ENCODE measurements at places on chromosomes 1 and 21. TPM values are rescaled to one million over a fixed set of nuclear protein-coding genes. Genes with fewer than 3 reads are reported as not detected.
A peak's percentile ranks its signal among the peaks of the same experiment; 100 is the strongest.

DNASE2B gene
- not detected for total RNA-seq

- DNase-seq, result no peak
- no peak overlapping the region for H3K27ac ChIP-seq
- H3K27me3 ChIP-seq, result no peaks in the 10 kb centered on the region
- no peak overlapping the region for H3K4me3 ChIP-seq
- no peaks in the 10 kb centered on the region for H3K36me3 ChIP-seq
These were observed 45.1 kb upstream of the GUCA2A start for GRCh38 chr1:42209526-42210251.

RIPPLY3 gene
- total RNA-seq, result 6.2 TPM

DNA sequence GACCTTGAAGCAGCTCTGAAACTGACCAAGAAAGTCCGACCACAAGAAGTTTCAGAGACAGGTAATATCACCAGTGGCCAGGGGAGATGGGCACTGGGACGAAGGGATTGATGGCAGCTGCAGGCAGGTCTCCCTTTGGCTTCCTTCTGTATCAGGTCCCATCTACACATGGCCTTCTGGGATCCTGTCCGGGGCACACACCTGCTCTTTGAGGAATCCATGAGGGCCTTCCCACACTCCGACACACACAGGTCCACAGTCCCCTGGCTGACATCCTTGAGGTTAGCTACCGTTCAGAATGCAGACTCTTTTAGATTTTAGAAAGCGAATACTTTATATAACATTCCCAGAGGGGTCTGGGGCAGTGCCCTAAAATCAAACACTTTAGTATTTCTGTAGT lies 26.5 kb upstream of the TMEM125 start:
- H3K27ac ChIP-seq, result no peak overlapping the region
- no peaks in the 10 kb centered on the region for H3K4me1 ChIP-seq
- H3K4me3 ChIP-seq, result no peak overlapping the region
- no peak for DNase-seq

DNA sequence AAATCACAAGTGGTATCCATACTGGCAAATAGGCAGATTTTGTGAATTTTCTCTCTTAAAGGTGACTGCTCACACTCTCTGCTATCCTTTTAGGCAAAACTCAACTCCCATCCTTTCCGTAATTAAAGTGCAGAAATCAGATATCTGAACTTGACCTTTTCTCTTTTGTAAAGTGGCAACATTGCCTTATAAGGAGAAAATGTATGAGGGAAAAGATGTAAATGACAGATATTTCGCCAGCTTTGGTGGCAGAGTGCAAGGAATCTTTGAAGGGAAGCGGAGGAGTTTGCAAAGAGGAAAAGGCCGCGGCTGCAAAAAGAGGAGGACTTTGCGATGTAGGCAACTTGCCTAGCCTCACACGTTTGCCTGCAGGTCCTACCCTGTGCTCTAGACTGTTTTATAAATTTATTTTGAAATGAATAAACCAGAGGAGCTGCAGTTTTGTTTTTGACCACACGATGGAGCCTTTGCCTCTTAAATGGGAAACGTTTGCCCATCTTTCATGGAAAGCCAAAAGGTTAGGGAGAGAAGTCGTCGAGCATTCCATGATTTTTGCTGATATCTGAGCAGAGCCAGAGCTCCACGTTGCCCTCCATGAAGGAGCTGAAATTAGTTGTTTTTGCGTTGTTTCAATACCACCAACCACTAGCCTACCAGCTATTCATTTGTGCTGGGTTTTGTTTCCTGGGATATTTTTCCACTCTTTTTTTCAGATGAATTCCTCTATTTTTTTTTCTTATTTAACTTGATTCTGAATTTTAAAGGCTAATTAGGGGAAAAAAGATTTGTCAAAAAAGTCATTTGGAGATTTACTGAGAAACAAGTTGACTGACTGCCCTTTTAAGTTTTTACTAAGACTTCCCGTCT lies 242.3 kb downstream of the LMX1A start:
- DNase-seq, result peak; percentile 67
- H3K4me3 ChIP-seq, result no peak overlapping the region
- no peaks in the 10 kb centered on the region for H3K36me3 ChIP-seq
- peaks cover 14% of the 10 kb centered on the region for H3K27me3 ChIP-seq
- H3K27ac ChIP-seq, result no peak overlapping the region
- H3K4me1 ChIP-seq, result no peaks in the 10 kb centered on the region

GRCh38 chr21:28489162-28489561 lies 503.5 kb downstream of the LTN1 start:
- no peaks in the 10 kb centered on the region for H3K27me3 ChIP-seq
- H3K4me1 ChIP-seq, result no peaks in the 10 kb centered on the region

- H3K4me1 ChIP-seq, result no peaks in the 10 kb centered on the region
- no peak for DNase-seq
- H3K27me3 ChIP-seq, result no peaks in the 10 kb centered on the region
- no peak overlapping the region for H3K27ac ChIP-seq
These were observed 287.4 kb downstream of the NPHP4 start for GRCh38 chr1:5704561-5705514.

GRCh38 chr1:19651141-19651737 lies 7.1 kb downstream of the NBL1 start:
- no peak overlapping the region for H3K4me3 ChIP-seq
- H3K36me3 ChIP-seq, result no peaks in the 10 kb centered on the region

DNA sequence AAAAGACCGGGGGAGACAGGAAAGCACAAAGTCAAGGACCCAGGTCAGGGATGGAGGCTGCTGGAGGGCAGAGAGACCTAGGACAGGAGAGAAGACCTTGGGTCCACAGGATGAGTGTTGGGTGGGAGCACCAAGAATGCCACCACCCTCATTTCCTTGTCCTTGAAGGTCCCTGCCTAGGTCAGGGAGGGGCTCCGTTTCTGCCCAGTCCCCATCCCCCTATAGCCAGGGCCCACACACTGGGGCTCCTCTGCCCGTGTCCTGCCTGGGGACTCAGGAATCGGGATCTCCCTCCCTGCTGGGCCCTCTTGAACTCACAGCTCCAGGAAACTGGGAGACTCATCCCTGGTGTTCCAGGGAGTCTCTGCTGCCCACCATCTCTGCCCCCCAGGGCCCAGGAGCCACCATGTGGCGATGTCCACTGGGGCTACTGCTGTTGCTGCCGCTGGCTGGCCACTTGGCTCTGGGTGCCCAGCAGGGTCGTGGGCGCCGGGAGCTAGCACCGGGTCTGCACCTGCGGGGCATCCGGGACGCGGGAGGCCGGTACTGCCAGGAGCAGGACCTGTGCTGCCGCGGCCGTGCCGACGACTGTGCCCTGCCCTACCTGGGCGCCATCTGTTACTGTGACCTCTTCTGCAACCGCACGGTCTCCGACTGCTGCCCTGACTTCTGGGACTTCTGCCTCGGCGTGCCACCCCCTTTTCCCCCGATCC lies 584 bp downstream of the TINAGL1 start:
- H3K27ac ChIP-seq, result no peak overlapping the region
- no peak for DNase-seq
- H3K36me3 ChIP-seq, result no peaks in the 10 kb centered on the region
- no peaks in the 10 kb centered on the region for H3K27me3 ChIP-seq

INAVA gene
- 0.33 TPM for total RNA-seq

DNA sequence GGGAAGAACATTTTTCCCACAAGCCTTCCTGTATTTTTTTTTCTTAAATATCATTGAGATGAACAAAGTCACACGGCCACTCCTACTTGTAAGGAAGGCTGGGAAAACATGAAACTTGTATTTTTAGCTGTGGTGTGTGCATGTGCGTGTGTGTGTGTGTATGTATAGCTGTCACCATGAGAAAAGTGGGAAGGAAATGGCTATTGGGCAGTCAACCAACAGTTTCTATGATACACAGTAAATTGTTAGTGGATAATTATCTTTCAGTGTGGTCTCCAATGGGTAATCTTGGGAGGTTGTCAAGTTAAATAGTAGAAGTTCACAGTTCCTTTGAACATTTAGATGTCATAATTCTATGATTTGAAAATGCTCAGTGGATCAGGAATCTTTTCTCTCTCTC lies 132.7 kb upstream of the USP24 start:
- DNase-seq, result no peak
- H3K4me3 ChIP-seq, result no peak overlapping the region

- no peak for DNase-seq
- no peaks in the 10 kb centered on the region for H3K36me3 ChIP-seq
- no peak overlapping the region for H3K27ac ChIP-seq
These were observed 543.7 kb downstream of the NPHP4 start for GRCh38 chr1:5448486-5448885.

- no peak overlapping the region for H3K4me3 ChIP-seq
- no peaks in the 10 kb centered on the region for H3K27me3 ChIP-seq
- DNase-seq, result no peak
- no peak overlapping the region for H3K27ac ChIP-seq
These were observed 114.7 kb downstream of the ATP5PO start for GRCh38 chr21:33800753-33801423.

GRCh38 chr21:43603641-43604504 lies 55.4 kb downstream of the HSF2BP start:
- no peak overlapping the region for H3K27ac ChIP-seq
- no peak for DNase-seq
- no peaks in the 10 kb centered on the region for H3K4me1 ChIP-seq
- H3K27me3 ChIP-seq, result no peaks in the 10 kb centered on the region

DNA sequence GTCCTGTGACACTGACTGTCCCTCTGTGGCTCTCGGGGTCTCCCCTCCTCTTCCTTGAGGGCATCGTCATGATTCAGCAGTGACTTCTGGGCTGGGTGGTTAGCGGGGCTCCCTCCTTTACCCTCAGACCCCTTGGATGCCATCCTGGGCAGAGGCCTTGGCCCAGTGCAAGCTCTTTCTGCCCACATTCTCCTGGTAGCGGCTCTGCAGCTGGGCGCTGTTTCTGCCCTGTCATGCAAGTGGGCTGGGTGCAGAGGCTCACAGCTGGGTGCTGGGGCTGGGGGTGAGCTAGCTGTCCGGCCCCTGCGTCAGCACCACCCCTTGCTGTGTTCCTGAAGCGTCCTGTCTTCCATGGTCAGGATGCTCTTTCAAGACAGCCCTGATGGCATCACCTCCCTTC lies 158.5 kb downstream of the PCBP3 start:
- DNase-seq, result no peak
- no peaks in the 10 kb centered on the region for H3K4me1 ChIP-seq
- no peaks in the 10 kb centered on the region for H3K36me3 ChIP-seq
- H3K27me3 ChIP-seq, result no peaks in the 10 kb centered on the region
- no peak overlapping the region for H3K27ac ChIP-seq
- no peak overlapping the region for H3K4me3 ChIP-seq

CELA2A gene
- not detected for total RNA-seq

UMODL1 gene
- not detected for total RNA-seq

GRCh38 chr1:87968197-87968955 lies 639.7 kb downstream of the LMO4 start:
- no peaks in the 10 kb centered on the region for H3K36me3 ChIP-seq
- no peak overlapping the region for H3K4me3 ChIP-seq
- no peaks in the 10 kb centered on the region for H3K4me1 ChIP-seq

ZBTB40 gene
- 21.8 TPM for total RNA-seq

NR1I3 gene
- total RNA-seq, result not detected

DNA sequence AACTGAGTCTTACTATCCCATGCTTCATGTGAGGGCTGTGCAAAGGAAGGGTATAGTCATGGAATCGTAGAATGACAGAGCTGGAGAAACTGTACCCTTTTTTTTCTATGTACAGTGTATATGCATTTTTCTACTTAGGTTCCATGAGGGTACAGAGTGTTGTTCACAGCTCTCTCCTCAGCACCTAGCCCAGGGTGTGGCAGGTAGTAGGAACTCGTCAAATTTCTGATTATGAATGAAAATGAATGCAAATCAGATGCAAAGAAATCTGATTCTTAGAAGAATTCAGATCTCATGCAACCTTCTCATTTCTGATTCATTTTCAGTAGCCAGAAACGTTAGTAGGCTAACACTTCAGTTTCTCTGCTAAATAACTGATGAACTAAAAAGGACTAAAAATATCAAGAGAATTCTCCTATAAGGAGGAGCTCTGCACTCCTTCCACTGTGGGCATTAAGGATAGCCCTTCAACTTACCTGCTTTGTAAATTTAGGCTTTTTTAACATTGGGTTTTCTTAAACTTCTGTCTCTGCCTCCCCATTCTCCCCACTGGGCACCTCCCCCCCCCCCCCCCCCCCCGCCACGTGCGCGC lies 18.0 kb upstream of the HHAT start:
- H3K27ac ChIP-seq, result no peak overlapping the region
- no peaks in the 10 kb centered on the region for H3K36me3 ChIP-seq
- DNase-seq, result no peak
- peak overlapping the region; percentile 54 for H3K4me3 ChIP-seq
- H3K27me3 ChIP-seq, result no peaks in the 10 kb centered on the region

ACTN2 gene
- 39.4 TPM for total RNA-seq

GRCh38 chr21:33414926-33415325 lies 11.7 kb downstream of the IFNGR2 start:
- no peak overlapping the region for H3K4me3 ChIP-seq
- no peak overlapping the region for H3K27ac ChIP-seq

IL24 gene
- not detected for total RNA-seq

COL8A2 gene
- 0.24 TPM for total RNA-seq

- H3K27me3 ChIP-seq, result no peaks in the 10 kb centered on the region
- H3K36me3 ChIP-seq, result no peaks in the 10 kb centered on the region
- peak; percentile 94 for DNase-seq
- H3K4me3 ChIP-seq, result peak overlapping the region; percentile 13
- peaks cover 72% of the 10 kb centered on the region for H3K4me1 ChIP-seq
These were observed 27.9 kb downstream of the RGS5 start for GRCh38 chr1:163174524-163175437.

- no peak for DNase-seq
- H3K36me3 ChIP-seq, result no peaks in the 10 kb centered on the region
- H3K27me3 ChIP-seq, result no peaks in the 10 kb centered on the region
- H3K27ac ChIP-seq, result no peak overlapping the region
- H3K4me3 ChIP-seq, result no peak overlapping the region
These were observed 9.1 kb downstream of the ABCA4 start for GRCh38 chr1:94111879-94112278.

CACNA1E gene
- total RNA-seq, result not detected
